Activated CD4-positive, CD25-positive, alpha-beta regulatory T cell (primary cell): ENCODE measurements at places on chromosomes 16 and 17.

DNA sequence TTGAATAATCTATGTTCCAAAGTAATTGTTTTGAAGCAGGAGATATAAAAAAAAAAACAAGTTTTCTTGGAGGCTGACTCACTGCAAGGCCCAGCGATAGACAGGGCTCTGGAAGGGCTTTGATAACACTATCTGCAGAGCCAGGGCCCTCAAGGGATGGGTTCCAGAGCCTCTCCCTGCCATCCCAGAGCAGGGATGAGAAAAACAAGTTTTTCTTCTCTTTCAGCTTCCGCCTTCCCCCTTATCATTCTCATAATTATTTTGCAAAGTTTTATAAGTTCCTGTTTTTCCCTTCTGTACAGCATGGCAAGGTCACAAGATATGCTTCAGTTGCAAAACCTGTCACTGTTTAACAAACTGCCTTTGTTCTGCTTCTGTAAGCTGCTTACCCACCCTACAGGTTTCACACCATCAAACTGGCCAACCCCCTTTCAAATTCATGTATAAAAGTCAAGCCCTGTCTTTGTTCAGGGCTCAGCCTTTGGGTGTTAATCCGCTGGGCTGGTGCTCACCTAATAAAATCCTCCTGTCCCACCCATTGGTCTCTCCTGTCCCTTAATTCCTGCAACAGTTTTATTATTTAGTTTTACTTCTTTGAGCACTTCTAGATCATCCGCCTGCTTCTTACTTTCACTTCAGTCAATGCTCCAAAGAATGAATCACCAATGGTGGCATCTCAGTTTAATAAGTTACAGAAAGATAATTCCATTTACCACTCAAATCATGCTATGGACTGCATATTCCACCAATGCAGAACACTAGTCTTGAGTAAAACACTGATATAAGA lies 5.6 kb upstream of the THUMPD1 start:
- DNase-seq: no peak

GRCh38 chr17:44438636-44439035 lies 49.2 kb upstream of the ITGA2B start:
- DNase-seq: no peak

- no peak for DNase-seq
Measured at GRCh38 chr16:50371936-50372595, 3.3 kb upstream of the BRD7 start.

DNA sequence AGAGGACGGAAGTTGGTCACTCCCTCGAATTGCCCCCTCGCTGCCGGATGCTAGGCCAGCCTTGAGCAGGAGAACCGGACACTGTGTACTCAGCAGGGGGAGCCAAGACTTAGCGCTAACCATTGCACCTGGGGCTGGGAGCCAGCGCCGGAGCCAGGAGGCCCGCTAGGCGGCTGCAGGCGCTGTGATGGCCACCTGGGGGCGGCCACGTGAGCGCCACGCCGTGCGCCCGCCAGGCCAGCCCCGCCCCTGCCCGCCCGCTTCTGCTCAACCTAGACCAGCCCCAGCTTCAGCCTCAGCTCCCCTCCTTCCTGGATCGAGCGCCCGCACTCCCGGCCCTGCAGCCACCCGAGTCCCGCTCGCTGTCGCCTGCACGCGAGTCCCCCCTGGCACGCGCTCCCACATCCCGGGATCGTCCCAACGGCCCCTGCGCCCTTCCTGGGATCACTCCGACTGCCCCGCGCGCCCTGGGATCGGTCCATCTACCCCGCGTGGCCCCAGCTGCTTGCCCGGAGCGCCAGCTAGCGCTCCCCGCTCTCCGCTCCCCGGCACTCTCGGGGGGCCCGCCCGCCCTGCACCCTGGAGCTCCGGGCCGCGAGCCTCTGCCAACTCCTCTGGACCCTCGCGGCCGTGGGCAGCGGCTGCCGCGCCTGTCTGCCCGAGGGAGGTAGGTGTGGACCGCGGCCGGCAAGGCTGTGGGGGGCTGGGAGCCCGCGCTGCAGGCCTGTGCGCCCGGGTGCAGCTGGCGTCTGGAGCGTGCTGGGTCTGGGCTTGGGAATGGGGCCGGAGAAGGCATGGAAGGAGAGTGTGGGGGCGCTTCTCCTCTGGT lies at the start of gene EEF2K:
Gene EEF2K, plus strand, starts transcription at position 266 of the 829 bp plus-strand sequence. CDS start 19,452 bp downstream, outside the sequence.
- DNase-seq: peak; percentile 70

GRCh38 chr16:81158964-81159363 lies 62.8 kb upstream of the GCSH start:
- no peak for DNase-seq

DNA sequence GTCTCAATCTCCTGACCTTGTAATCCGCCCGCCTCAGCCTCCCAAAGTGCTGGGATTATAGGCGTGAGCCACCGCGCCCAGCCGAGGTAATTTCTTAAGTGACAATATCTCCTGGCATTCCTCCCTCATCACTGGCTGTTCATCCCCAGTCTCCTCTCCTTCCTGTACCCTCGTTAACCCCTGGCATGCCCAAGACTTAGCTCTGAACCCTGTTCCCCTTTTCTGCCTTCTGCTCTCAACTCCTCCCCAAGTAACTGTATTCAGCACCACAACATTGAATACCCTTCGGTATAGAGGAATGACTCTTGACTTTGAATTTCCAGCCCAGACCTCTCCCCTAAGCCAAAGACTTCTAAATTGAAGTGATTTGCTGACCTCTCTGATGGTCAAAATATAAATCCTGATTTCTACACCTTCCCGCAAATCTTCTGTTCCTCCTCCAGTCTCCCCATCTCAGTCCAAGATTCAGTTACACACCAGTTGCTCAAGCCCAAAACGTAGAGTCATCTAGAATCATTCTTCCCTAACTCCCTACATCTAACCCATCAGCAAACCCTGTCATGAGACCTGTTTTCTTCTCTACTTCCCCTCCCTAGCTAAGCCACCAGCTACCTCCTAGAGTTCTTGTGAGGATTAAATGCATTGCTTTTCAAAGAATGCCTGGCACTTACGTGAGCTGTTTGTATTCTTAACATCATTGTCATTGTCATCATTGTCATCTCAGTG lies 14.8 kb downstream of the PMP22 start:
- no peak for DNase-seq

DNA sequence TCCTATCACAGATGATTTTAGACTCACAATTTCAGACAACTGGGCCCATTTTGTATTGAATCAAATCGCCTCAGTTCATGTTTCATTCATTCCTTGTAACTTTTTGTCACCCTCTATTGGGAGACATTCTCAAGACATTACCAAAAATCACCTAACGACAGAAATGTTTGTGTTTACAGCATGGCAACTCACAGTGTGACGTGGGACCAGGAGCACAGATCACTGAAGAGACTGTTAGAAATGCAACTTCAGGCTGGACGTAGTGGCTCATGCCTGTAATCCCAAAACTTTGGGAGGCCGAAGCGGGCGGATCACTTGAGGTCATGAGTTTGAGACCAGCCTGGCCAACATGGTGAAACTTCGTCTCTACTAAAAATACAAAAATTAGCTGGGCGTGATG lies 249.6 kb downstream of the NTN1 start:
- DNase-seq: no peak

- DNase-seq: no peak
Measured at GRCh38 chr16:11470676-11471415, 115.9 kb downstream of the LITAF start.

GRCh38 chr16:84277244-84277823 lies 17.3 kb upstream of the WFDC1 start:
- DNase-seq: peak; percentile 59

- no peak for DNase-seq
Measured at GRCh38 chr16:6114691-6115090, 1017.1 kb upstream of the EEF2KMT start.

DNA sequence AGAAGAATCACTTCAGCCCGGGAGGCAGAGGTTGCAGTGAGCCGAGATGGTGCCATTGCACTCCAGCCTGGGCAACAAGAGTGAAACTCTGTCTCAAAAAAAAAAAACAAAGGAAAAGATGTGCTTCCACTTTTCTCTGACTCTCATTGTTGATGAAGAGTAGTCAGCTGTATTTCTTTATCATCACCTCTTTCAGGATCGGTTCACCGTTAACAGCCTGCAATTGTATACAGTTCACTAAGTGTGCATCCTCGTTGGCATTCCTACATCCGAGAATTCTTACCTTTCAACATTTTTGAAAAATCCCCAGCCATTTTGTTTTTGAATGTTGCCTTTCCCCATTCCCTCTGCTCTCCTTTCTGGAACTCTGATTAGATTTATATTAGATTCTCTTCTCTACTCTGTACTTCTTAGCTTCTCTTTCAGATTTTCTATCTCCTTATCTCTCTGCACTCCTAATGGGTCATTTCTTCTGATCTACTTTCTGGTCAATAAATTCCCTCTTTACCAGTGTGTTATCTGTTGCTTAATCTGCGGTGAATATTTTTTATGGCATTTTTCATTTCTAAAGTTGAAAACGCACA lies 26.9 kb upstream of the ZC3H18 start:
- no peak for DNase-seq

DNA sequence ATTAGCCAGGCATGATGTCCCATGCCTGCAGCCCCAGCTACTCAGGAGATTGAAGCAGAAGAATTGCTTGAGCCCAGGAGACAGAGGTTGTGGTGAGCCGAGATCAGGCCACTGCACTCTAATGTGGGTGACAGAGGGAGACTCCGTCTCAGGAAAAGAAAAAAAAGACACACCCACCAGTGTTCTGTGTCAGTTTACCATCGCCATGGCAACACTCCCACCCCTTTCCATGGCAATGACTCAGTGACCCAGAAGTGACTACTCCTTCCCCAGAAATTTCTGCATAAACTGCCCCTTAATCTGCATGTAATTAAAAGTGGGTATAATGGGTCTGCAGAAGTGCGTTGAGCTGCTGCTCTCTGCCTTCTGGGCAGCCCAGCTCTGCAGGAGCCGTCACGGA lies 4.0 kb upstream of the ZC3H18 start:
- no peak for DNase-seq

GRCh38 chr16:89084411-89084810 lies 9.2 kb upstream of the ACSF3 start:
- no peak for DNase-seq

DNA sequence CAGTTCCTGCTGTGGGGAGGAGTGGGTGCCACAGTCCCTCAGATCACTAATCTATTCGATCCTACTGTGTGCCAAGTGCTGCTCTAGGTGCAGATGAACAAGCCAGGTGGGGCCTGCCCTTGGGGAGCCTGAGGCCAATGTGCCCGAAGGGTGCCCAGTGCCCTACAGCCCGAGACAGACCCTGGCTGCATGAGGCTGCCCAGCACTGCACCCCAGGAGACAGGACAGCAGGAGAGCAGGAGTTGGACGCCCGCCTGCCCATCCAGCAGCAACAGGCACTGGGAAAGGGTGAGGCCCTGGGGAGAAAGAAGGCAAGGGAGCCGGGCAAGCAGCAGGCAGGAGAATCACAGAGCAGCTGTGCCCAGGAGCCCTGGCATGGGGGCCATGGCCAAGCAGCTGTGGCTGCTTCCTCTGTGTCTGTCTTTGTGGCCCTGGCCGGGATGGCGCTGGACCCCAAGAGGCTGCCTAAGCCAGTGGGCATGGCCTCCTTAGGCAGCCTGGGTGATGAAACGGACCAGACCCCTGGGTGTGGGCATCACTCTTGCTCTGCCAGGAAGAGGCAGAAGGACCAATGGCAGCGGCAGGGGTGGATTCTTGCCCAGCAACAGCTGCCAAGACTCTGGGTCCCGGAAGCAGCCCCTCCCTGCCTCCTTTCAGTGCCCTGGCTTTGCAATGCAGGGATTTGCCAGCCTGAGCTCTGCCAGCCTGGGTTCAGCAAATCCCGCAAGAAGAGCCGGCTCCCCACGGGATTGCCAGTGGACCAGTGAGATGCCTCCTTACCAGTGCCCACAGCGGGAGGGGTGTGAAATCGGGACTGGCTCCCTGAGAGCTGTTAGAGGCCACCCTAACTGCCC lies 179.6 kb upstream of the TNRC6C start:
- no peak for DNase-seq

- no peak for DNase-seq
Measured at GRCh38 chr16:59635674-59636073, 901.6 kb upstream of the GOT2 start.

- DNase-seq: no peak
Measured at GRCh38 chr16:85213926-85214675, 101.8 kb upstream of the CIBAR2 start.

- DNase-seq: peak; percentile 42
Measured at GRCh38 chr17:64146418-64147109, 16.6 kb upstream of the ERN1 start.
